ENCODE measurements at places on chromosomes 3 and 15.

DNA sequence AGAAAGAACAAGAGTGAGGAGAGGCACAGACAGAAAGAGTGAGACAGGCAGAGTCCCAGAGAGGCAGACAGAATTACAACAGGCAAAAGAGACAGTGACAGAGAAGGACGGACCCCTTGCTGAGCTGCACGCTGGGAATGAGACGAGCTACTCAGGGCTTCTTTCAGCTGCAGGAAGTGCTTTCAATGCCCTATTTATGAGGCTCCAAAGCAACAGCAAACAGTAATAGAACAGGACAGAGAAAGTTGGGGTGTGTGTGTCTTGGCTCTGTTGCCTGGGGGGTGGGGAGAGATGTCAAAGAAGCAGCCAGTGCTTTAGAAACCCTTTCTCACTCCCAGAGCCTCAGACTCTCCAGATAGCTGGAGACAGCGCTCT lies 502 bp upstream of the TIMP4 start:
- no peak for DNase-seq

GRCh38 chr15:52021128-52021671 lies 2.2 kb downstream of the MAPK6 start:
- DNase-seq = peak; percentile 93

- DNase-seq = no peak
Observed at GRCh38 chr15:33040496-33040895, 154.0 kb downstream of the FMN1 start.

- DNase-seq = peak; percentile 15
Observed at GRCh38 chr15:89714775-89715174, 24.2 kb downstream of the WDR93 start.

GRCh38 chr15:44657378-44657777 lies 6.1 kb downstream of the SPG11 start:
- no peak for DNase-seq

- DNase-seq = no peak
Observed at GRCh38 chr3:50124800-50125178, 30.3 kb upstream of the SEMA3F start.

- no peak for DNase-seq
Observed at GRCh38 chr3:135851201-135852081, 114.1 kb upstream of the PPP2R3A start.

DNA sequence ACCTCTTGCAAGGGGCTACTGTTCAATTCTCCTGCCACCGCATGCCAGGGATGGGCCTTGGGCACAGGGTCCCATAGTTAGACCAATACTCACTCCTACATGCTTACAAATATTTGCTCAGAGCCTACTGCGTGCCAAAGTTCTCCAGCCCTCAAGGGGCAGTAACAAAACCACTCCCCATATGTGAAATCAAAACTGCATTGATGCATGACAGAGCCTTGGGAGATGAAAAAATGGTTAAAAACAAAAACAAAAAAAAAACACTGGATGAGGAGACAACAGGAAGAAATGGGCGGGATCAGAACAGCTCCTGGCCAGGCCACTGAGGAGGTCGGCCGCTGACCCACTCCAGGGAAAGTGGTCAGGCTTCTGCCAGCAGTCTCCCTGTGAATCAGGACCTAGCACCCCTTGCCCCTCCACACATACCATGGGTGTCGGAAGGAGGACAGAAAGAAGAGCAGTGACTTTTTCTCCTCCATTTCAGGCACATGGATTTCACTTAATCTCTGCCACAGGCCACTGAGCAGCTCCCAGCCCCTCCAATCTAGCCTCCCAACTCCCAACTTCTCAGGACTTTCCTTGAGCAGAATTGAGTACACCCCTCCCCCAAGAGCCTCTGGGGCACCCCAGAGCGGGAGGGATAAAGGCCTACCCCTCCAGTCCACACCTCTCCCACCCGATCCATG lies 2.8 kb downstream of the PLXNB1 start:
- DNase-seq = no peak

DNA sequence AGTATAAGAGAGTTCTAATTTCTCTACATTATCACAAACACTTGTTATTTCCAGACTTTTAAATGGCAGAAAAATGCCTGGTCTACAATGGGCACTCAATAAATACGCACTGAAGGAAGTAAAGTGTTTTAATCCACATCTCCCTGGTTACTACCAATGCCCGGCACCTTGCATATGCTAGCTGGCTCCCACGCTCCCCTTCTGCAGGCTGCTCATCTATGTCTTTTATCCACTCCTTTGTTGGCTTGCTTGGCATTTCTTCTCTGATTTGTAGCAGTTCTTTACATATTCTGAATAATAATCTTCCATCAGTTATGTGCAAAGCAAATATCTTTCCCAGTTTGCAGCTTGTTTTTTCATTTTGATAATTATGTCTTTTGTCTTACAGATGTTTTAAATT lies 74.6 kb upstream of the PRR23E start:
- DNase-seq = no peak

DNA sequence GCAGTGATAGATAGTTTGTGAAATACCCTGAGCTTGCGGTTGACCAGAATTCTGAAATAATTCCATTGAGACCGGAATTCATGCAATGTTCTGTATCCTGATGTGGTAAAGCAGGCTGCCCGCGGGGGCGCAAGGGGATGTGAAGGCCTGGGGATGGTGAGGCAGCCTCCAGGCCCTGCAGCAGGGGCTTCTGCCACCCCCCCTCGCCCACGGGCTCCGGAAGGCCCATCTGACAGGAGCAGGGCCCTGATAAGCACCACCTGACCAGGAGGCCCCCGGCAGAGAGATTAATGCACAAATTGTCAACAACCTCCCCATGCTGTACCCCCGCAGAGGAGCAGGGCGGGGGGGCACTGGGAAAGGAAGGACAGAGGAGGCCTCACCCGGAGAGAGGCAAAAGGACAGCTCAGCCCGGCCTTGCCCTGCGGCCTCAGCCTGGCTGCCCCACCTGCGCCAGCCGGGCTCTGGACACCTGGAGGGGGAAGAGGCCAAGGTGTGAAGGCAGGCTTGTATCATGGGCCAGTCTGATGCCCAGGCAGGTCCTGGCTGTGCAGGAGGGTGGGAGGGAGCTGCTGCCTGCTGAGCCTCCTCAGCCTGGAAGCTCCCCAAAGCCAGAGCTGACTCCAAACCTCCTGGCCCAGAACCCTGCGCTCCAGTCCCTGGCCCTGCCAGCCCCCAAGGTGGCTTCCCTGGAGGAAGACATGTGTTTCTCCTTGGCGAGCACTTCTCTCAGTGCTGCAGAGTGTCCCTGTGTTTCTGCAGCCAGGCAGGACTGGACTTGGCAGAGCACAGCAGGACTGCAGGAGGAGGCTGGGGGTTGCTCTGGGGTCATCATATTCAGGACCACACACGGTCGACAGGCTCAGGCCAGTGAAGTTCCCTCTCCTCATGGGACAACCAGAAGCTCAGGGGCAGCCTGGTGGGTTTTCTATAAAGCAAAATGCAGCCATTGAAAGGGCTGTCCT lies 46.5 kb downstream of the RPN1 start:
- DNase-seq = peak; percentile 99

DNA sequence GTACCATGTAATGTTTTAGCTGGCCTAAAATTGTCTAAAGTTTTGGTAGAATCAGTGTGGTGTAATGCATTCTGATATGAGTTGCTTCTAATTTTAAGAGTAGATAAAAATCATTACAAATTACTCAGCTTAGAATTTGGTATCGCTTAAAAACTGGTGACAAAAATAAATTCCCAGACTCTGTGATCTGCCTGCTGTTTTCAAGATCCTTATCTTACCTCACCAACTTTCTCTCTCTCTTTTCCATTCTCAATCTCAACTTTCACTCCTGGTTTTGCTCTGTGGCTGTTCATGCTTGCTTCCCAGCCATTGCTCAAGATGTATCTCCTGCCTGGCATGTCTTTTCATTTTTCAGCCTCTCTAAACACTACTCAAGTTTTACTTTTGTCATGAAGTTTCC lies 45.7 kb downstream of the TCF12 start:
- no peak for DNase-seq

DNA sequence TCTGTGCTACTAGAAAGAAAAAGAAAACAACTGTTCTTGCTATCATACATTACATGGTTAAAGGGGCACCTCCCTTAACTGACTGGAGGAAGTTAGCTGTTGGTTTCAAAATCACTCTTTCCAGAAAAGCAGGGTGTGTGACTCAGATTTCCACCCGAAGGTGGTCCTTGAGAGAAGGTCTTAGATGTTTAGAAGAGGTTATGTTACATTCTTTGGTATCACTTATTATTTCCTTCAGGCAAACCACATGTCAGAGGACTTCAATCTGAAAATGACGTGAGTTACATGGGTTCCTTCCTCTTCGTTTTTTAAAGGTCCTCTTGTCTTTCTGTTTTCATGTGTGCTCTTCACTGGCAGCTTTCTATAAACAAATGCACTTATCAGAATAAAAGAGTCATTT lies 307.9 kb upstream of the CBLB start:
- DNase-seq = peak; percentile 26

DNA sequence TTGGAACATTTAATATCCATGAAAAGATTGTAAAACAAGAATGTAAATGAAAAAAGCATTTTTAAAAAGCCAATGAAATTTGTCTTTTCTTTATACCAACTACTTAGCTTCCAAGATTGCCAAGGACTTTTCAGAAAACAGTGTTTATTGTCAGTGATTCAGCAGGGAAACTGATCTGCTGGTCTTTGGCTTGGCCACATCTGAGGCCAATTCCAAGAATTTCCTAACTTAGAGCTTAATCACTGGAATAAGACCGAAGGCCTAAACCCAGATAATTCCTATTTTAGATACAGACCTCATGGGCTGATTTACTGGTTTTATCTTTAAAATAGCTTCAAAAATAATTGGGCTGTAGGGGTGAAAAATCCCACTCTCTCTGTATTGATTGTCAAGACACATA lies 260.5 kb upstream of the RORA start:
- DNase-seq = no peak

GRCh38 chr15:85031944-85032558 lies 50.4 kb downstream of the PDE8A start:
- DNase-seq = no peak

DNA sequence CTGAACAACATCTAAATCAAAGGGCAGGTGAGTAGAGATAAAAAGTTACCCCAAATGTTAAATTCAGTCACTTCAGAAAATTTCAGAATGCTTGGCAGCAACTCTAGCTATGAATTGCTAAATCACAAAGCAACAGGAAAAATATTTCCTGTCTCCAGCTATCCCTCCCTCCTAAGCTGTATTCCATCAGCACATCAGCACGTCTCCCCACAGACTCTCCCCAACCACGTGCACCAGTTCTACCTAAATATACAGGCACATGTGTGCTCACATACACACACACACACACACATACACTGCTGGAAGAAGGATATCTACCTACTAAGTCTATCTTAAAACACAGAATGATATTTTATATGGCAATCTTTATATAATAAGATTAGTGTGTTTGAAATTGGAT lies 177.1 kb upstream of the ARHGEF26 start:
- DNase-seq = no peak

DNA sequence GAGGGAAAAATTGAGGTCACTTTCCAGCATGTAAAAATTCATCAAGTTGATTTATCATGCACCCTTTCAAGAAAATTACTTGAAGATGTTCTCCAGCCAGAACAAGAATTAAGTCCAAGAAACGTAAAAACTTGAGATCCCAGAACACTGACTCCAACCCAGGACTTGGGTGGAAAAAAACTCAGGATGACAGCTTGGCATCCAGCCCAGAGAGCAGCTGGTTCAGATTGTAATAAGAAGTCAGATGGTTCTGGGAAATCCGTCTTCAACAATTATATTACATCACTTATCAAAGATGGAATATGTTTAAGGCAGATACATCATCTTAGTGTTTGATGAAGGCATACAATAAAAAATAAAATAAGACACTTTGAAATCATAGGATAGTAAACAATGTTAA lies 23.0 kb upstream of the DNAJC13 start:
- no peak for DNase-seq

DNA sequence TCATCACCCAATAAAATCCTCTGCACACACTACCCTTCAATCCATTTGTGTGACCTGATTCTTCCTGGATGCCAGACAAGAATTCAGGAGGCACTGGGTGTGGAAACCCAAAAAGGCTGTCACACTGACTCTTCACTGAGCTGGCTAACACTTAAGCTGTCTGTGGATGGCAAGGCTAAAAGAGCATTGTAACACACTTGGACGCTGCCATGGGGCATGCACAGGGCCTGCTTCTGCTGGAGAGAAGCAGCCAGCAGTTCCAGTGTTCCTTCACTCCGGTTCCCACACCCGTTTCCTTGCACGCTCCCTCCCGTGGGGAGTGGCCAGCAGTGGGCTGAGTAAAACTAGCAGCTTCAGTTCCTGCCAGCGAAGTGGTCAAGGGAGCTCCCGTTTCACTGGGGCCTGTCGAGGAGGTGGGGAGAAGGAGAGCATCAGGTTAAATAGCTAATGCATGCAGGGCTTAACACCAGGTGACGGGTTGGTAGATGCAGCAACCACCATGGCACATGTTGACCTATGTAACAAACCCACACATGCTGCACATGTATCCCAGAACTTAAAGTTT lies 737.1 kb downstream of the FHIT start:
- no peak for DNase-seq
